ENCODE measurements at places on chromosomes 2 and 18.

DNA sequence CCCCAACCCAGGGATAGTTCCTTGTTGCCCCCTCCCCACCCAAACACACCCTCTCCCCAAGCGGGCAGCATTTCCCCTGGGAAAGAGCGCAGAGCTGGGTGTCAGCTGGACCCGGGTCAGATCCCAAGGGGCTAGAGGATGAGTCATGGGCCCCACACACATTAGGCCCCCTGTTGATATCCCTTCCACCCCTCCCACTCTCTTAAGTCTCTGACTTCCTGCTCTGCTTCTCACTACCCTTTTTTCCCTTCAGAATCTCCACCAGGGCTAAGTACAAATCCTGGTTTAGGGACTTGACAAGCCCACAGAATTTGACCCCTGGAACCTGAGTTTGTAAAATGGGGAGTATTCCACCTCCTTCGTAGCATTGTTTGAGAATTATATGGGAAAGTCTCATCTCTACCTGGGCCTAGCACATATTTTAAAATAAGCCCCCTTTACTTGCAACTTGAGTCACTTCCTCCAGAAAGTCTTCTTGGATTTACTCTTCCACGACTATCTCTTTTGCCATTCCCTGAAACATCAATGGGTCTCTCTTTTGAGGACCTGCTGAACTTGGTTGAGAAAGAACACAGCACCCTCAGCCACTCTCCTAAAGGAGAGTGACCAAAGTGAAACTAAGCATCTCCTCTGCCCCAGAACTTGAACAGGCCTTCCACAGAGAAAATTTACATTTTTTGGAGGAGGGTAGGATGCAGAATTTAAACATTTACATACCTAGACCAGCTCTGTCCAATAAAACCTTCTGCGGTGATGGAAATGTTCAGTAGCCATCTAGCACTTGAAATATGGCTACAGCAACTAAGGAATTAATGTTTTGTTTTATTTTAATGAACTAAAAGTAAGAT is 4.7 kb downstream of the RTKN start:
- DNase-seq, result peak; percentile 75

DNA sequence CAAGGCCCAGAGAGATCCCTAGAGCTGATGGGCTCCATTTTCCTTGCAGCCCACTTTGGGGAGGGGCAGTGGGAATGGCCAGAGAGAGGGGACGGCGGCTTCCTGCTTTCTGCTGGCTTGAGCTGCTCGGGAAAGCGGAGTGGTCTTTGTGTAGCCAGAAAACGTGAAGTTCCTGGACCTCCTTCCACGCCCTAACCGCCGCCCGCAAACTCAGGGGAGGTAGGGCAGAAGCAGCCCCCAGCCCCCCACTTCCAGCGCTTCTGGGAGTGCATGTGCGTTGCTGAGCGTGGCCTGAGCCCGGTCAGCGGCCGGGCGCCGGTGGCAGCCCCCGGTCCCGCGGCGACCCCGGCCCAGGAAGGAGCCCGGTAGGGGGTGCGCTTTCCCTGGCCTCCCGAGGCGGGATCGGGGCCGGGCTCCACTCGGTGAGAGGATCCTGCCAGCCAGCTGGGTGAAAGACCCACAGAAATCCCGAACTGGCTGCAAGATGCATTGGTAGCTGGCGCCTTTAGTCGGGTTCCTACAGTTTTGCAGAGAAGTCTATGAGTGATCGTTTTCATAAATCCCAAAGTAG is 25.3 kb upstream of the BOD1L2 start:
- no peak for DNase-seq

GRCh38 chr2:101821059-101821805 is 123.7 kb downstream of the MAP4K4 start:
- DNase-seq, result no peak

GRCh38 chr2:85250045-85250444 is 77.7 kb downstream of the TGOLN2 start:
- no peak for DNase-seq

DNA sequence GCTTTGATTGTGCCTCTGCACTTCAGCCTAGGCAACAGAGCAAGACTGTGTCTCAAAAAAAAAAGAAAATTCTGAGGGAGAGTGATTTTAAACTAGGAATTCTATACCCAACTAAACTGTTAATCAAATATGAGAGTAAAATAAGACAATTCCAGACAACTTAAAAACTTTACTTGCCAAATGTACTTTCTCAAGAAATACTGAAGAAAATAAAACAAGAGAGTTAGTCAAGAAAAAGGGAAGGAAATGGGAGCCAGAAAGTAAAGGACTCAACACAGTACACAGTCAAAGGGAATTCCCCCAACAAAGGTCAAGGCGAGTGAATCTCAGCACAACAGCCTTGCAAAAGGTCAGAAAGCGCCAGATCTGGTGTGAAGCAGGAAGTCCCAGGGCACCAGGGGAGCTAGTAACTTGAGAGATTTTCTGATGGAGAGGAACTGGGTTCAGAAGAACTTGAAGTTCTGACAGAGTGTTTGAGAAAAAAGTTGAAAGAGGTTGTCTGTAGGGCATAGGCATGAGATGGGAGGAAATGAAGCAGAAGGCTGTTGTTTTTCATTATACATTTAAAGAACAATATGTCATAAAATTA is 22.6 kb upstream of the TBC1D8 start:
- DNase-seq, result no peak

DNA sequence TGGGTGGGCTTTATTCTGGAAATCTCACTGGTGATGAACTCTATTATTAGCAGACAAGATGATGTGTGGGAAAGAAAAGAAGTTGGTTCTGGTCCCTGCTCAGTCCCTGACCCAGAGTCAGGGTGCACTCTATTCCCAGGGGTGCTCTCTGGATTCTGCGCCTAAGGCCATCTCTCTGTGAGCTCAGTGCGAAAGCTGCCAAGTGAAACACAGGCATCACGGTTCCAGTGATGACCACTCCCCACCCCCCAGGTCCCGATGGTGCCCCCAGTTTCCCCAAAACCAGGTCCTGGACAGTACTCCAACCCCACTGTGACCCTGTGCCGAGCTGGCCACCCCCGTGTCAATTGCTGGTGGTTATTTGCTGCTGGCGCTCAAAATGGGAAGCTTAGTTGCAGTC is 30.1 kb downstream of the RHOB start:
- DNase-seq, result no peak

DNA sequence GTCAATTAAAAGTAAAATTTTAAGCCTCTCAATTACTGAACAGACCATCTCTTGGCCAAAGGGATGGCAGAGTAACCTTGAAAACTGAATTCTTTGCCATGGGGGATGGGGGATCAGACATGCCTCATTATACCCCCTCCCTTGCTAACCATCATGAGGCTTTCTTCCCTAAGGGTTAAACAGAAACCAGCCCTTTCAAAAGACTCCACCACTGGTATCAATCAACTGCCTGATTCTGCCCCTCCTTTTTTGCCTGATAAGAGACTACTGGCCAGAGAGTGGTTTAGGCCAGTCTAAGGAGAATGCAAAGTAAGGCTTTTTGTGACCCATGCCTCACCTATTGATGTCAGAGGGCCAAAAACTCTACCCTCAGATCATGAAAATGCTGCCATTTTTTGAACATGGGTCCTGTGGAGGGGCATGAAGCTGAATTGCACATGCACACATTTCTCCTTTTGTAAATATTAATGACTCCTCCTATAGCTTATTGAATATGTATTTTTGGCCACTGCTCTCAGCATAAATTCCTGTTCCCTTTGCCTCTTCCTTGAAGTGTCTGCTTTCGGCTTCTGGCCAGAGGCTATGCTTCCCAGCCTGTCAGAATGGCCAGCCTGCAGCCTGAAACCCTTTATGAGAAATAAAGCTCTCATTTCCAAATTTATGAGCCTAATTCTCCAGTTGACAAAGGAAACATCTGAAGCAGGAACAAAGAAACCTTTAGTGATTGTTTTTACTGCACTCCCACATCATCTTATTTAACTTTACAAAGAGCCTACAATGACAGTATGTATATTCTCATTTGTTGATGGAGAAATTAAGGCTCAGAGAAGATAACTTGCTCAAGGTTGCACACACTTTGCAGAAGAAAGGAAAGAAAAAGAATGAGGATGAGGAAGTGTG is 270.7 kb upstream of the CELF4 start:
- DNase-seq, result no peak

- no peak for DNase-seq
These were observed 131.3 kb upstream of the GPC1 start for GRCh38 chr2:240303896-240304745.

DNA sequence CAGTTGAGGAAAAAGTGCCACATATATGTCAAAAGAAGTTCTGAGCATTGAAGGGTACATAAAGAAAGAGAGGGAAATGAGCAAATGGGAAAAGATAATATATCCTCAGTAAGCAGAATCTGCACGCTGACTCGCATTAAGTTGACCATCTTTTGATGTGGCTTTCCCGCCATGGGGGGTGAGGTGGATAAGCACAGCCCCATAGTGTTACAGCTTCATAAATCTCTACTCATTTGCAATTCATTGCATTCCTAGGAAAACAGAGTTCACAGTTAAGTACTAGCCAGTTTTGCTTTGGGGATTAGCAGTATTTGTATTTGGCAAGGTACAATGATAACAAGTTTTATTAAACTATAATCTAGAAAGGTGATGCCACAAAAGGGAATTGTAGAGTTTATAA is 814.2 kb downstream of the LRP1B start:
- DNase-seq, result peak; percentile 33

DNA sequence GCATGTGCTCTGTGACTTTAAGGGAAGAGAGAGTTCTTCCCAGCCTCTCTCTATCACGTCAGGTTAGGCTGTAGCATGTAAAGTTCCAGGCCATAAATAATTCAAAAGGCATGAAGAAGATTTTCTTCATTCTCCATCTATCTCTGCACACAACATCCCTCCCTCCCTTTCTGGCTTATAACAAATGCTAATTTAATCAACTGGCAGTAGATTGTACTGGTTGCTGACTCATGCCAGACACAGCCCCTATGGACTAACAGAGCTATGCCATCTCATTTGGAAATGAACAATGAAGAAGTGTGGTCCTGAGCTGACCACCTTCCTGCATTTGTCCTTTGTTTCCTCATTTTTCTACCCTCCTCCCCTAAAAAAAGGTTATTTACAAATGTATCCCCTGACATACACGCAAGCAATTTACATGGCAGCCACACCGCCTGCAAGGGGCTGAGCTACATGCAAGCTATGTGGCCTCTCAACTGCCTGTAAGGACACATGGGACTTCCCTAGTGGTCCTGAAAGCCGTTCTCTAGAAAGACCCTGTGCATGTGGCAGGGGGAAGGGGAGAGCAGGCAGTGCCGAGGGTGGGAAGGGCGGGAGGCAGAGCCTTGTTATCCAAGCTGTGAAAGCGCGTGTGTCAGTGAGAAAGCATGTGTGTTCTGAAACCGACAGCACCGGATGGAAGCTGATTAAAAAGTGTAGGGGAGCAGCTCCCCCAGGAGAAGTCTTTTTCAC is 90.9 kb upstream of the KLF7 start:
- DNase-seq, result peak; percentile 66

DNA sequence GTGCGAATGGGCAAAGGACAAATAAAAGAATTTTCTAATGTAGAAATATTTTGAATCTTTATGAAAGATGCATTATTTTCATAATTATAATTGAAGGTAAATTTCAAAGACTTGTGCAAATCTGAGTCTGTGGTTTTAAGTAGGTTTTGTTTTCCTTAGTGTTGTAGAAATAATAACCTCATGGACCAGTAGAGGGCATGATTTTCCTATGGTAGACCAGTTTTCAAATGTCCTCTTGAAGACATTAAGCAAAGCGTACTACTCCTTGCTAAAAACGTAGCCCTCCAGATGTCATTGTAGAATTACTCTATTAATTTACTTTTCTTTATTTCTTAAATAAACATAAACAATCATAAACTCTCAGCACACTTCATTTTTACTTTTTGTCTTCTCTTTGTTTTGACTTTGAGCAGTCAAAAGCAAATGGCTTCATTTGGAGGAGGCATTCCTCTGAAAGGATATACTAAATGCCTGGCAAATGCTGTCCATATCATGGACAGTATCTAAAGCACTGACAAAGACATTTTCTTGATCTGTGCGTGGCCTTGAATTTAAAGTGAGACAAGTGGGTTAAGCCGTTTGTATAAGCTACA is 85.8 kb upstream of the FAM237A start:
- peak; percentile 81 for DNase-seq
